ENCODE measurements at places on chromosomes 3 and 15. TPM values are rescaled to one million over a fixed set of nuclear protein-coding genes. Genes with fewer than 3 reads are reported as not detected.

GRCh38 chr3:20321391-20322047, 135.5 kb upstream of the SGO1 start:
- H3K4me1 ChIP-seq, result no peaks in the 10 kb centered on the region
- no peak for DNase-seq
- no peaks in the 10 kb centered on the region for H3K36me3 ChIP-seq
- H3K27me3 ChIP-seq, result no peaks in the 10 kb centered on the region
- no peak overlapping the region for H3K4me3 ChIP-seq

The MEGF11 gene
- total RNA-seq, result 2.3 TPM

- no peak for DNase-seq
- H3K36me3 ChIP-seq, result no peaks in the 10 kb centered on the region
- no peak overlapping the region for H3K27ac ChIP-seq
- no peaks in the 10 kb centered on the region for H3K4me1 ChIP-seq
- H3K4me3 ChIP-seq, result no peak overlapping the region
These were observed 128.5 kb downstream of the SERPINI1 start for GRCh38 chr3:167863811-167864551.

The IQCF5 gene
- total RNA-seq, result not detected

- no peaks in the 10 kb centered on the region for H3K27me3 ChIP-seq
- no peak overlapping the region for H3K27ac ChIP-seq
- DNase-seq, result no peak
- peaks cover 10% of the 10 kb centered on the region for H3K4me1 ChIP-seq
These were observed 3.1 kb upstream of the ZXDC start for GRCh38 chr3:126478581-126479310.

DNA sequence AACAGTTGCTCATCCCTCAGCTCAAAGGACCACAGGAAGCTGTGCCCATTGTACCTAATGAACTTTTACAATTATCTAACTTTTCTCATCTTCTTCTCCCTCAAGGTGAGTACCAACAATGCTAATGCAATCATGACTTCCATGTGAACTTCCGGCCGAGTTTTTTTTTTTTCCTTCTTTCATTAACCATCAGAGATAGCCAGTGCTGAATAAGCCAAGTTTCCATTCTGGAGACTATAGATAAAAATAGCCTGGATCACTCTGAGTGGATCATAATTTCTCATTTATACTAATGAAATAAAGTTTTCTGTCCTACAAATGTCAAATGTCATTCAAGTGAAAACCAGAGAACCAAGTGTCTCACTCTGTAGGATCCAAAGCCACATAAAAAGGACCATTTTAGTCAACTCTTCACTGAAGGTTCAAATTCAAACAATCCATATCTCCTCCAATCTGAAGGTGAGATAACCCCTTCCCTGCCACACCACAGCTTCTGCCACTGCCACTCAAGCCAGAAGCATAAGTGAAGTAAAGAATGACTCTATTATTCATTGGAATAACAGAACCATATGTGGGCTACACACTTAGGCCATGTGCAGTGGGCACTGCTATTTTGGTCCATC, 5.5 kb downstream of the SUMF1 start:
- no peak overlapping the region for H3K27ac ChIP-seq
- no peak for DNase-seq
- no peaks in the 10 kb centered on the region for H3K36me3 ChIP-seq
- H3K4me1 ChIP-seq, result peaks cover 4% of the 10 kb centered on the region
- H3K4me3 ChIP-seq, result no peak overlapping the region

The CLRN1 gene
- not detected for total RNA-seq
